ENCODE measurements at places on chromosomes 5 and 9.

DNA sequence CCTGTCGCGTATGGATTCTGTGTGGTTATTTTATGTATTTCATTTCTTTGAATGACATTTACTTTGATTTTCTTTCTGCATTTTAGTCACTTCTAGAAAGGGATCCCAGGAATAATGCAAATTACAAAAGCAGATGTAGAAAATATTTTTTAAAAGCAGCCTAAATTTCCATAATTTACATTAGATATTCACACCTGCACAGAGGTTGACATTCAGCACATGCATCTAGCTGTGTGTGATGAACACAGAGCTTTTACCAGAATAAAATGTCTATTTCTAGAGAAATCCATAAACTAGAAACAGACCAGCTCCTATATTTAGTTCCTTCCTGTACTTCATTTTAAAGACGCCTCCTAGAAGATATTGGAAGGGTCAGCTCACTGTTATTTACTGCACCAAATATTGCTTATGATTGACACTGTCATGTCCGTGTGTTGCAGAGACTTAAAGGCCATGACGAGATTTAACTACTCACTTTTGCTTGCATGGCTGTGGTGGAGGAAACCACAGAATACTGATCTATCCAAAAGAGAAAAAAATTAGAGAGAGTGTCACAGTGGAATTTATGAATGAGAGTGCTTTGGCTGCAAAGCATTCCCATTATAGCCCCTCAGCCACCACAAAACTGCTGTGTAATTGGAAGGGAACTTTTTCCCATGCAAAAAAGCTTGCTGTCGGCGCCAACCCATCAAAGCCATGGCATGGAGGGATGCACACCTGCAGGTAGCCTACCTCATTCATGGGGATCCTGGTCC, 58.1 kb downstream of the EBF1 start:
- DNase-seq, result peak; percentile 37

DNA sequence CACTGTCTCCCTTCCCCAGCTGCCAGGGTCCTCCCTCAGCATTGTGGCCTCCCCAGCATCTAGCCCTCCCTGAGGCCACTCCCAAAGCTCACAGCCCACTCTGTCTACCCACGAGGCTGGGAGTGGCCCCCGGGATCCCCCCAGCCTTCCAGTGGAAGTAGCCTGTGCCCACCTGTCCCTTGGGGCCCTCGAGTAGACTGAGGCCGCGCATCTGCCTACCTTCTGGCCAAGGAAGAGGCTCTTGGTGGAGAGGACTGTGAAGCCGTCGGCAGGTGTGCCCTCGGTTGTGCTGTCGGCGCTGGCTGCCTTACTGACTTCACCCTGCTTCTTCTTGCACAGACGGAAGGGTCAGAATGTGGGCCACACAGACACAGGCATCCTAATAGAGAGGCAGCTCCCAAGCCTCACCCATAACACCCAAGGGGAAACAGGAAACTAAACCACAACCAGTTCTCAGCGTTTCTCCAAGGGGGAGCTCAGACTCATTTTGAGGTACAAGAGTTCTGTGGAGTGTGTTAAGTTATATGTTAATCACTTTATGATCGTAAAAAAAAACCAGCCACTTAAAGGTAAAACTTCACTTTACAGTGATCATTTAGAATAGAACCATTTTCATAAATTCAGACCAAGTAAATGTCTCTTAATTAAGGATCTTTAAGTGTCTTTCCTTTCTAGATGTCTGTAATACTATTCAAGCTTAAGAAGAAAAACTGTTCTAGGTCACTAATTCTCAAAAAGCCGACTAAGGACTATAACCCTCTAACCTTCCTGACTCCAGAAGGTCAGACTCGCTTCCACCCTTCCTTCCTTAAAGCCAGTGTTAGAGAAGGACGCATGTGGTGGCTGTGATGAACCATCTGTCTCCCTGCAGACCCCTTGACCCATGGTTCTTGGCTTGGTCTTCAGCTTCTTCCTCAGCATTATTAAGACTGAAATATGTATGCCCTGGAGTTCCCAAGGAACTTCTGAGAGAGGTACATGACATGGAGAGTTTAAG, 38.5 kb downstream of the MACROH2A1 start:
- DNase-seq, result no peak

DNA sequence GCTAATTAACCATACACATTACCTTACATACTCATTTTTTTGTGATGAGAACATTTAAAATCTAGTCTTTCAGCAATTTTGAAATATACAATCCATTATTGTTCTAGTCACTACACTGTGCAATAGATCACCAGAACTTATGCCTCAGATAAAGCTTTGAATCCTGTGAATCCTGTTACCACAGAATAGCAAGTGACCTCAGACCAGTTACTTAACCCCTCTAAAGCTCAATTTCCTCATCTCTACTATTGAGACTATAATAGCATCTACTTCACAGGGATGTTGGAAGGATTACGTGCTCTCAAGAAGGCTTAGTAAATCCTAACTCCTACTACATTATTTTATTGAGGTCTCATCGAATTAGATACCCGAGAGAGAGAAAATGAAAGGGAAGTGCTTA, 60.2 kb upstream of the PIP5K1B start:
- DNase-seq, result no peak

- DNase-seq, result no peak
These were observed 2.0 kb upstream of the ARHGEF28 start for GRCh38 chr5:73623901-73624404.

DNA sequence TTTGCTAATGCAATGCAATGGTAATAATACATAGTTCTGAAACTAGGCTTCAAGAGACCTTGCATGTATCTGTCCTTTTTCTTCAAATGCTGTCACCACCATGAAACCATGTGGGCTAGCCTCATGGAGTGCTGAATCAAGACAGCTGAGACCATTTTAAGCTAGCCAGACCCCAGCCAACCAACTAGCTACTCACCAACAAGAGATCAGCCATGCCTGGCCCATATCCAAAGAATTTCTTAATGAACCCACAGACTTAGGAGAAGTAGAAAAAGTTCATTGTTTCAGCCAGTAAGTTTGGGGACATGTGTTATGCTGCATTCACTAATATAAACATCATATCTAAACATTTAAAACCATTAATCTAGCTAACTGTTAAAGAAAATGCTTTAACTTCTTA, 139.8 kb upstream of the EDIL3 start:
- DNase-seq, result no peak

DNA sequence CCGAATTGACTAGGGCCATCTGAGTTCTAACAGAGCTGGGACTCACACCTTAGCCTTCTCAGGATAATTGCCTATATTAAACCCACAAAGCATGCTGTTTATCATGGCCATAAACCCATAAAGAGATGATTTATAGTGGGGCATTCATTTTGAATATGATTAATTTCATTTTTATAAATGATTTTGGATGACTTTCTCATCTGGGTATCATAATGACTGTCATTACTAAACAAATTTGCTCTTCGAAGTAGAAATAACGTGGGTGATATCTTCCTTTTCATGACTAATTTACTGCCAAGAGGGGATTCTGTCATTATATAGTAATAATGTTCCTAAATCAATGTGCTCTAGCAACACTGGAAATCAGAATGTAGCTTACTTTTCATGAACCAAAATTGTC, 498.2 kb downstream of the CDH12 start:
- DNase-seq, result no peak

- peak; percentile 99 for DNase-seq
These were observed 24.8 kb downstream of the TGFBI start for GRCh38 chr5:136053336-136054141.

DNA sequence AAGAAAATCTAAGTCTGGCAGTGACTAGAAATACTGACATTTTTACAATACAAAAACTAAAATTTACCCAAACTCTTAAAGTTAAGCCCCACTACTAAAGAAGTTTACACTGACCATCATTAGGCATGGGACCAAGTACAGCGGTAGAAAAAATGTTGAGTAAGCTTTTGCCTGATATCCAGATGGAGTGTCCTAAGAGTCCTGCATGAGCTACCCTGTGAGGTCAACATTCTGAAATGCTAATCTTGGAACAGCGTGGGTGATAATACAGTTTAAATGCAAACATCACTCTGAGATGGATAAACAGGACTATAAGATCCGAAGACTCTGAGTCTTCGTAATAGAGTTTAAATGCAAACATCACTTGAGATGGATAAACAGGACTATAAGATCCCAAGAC, 189.7 kb downstream of the DCP2 start:
- DNase-seq, result no peak

- no peak for DNase-seq
These were observed 168.5 kb downstream of the GAS1 start for GRCh38 chr9:86778761-86779160.

DNA sequence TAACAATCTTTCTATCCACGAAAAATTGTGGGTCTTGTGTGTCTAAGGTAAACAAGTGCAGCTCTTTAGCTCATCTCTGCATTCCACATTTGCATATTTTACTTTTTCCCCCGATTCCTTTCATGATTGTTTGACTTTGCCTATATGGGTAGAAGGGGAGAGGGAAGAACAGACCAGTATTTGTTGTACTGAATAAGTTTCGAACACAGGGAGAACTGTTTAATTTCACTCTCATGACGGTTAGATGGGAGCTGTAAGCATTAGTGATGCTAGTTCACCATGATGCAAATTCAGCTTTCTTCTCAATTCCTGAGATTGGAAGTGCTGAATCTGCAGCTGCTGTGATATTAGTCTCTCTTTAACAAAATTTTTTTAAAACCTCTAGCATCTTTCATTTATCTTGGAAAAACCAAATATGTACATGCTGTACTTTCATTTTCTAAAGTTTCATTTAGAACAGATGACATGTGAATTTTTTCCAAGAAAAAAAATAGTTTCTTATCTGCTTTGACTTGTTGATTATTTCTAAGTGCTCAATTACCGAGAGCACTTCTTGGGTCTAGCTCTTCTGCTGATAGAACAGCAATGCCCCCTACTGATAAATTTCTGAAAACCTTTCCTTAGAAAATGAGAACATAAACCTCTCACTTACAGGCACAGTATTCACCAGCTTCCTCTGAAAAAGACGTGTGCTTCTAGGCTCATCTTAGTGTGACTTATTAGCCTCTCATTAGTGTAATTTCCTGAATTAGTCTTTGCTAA, 149.5 kb downstream of the BAAT start:
- DNase-seq, result peak; percentile 15
